ELR (cell line): ENCODE measurements at places on chromosomes 11 and 22.

DNA sequence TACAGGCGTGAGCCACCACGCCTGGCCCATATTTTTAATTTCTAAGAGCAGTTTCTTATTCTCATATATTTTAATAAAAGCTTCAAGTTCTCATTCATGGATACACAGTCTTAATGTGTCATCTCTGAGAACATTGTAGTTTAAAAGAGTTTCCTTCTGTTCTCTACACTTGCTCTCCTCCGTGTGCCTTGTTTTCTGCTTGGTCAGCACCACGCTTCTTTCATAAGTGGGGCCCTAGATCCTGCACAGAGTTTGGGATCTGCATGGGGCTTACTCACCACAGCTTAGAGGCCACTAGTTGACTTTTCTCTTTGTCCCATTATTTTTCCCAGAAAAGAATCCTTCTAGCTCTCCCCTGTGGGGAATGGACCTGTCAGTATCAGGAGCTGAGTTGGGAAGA is 58.8 kb downstream of the PPP6R2 start:
- DNase-seq: no peak

DNA sequence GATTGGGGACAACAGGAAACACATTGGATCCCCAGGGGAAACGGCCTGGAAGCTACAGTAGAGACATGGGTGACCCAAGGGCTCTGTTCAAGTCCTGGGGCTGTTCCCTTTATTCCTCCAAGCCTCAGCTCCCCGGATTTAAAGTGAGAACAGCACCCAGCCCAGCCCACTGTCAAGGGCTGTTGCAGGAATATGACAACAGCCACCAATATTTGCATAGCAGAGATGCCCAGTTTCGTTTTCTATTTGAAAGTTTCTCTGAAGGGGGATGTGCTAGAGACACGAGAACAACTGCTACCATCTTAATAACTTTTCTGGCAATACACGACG is 81.1 kb upstream of the WNT7B start:
- peak; percentile 84 for DNase-seq

DNA sequence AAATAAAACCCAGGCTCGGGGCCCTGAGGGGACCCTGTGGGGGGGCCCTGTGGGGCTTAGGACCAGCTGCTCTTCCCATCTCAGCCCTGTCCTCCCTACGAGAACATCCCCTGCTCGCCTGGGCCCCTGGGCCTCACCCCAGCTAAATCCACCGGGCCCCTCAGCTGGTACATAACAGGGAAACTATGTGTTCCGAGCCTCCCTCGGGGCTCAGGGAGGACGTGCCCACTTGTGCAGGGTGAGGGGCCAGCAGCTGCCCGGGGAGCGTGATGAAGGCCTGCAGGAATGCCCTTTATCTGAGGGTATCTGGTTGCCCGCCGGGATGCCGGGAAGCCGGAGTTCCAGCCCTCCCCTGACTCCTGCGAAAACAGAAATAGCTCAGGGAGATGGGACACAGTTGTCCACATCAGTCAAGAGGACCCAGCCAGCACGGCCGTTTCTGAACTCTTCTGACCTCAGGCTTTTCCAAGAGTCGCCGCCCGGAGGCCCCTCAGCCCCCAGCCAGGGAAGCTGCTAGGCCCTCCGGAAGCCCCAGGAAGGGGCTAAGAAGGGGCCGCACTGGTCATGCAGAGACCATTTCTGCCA is 20.6 kb downstream of the MRPL23 start:
- DNase-seq: no peak

DNA sequence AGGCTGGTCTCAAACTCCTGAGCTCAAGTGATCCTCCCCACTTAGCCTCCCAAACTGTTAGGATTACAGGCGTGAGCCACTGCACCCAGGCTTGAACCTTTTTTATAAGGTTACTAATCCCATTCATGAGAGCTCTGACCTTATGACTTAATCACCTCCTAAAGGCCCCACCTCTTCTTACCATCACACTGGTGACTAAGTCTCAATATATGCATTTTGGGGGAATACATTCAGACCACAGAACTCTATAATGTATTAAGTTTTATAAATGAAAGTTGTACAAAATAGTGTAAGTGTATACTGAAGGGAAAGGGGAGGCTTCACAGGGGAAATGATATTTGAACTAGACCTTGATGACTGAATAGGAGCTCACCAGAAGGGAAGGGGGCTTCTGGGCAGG is 28.4 kb upstream of the RBFOX2 start:
- peak; percentile 84 for DNase-seq

GRCh38 chr11:61635787-61636186 is 44.4 kb upstream of the DAGLA start:
- DNase-seq: no peak
